ENCODE measurements at places on chromosomes 2 and 18.
A peak's percentile ranks its signal among the peaks of the same experiment; 100 is the strongest.

DNA sequence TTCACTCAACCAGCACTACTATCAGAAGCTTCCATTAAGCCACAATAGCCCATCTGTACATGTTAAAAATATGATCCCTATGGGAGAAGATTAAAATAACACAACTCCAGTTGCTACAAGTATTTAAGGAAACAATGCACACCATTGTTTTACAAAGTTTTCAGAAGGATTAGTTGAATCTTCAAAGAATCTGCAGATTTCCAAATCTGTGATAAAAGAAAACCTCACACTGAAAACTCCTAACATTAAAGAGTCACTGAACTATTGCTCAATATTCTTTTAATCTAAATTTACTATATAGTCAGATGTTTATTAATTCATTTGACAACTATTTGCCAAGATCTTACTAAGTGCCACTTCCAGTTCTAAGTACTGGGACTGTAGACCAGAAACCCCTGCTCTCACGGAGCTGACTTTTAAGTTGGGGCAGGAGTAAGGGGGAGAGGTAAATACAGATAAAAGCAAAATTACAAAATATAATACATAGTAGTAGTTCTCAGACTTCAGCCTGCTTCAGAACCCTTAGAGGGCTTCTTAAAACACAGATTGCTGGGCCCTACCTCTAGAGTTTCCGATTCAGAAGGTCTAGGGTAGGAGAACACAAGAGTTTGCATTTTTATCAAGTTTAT lies 94.4 kb downstream of the STK39 start:
- DNase-seq: no peak

DNA sequence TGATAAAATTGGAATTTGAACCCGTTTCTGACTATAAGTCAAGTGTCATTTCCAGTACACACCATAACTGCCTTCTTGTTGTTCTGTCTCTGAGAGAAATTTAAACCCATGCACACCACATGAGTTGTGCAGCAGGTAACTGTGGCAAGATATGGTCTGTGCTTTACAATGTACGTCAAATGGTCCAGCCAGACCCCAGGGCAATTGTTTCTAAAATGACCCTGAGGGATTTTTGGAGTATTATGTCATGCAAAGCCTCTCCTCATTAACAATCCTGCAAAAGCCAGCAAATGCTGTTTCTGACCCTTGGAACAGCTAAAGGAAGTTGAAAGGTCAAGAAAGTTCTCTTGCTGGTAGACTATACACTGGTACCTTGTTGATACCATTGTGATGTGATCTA lies 47.7 kb upstream of the WIPF1 start:
- no peak for DNase-seq

GRCh38 chr2:189698020-189698887 lies 23.8 kb downstream of the ANKAR start:
- DNase-seq: peak; percentile 50

GRCh38 chr2:4077017-4077416 lies 373.6 kb downstream of the DCDC2C start:
- DNase-seq: no peak

GRCh38 chr2:215982465-215982875 lies 30.9 kb downstream of the MREG start:
- no peak for DNase-seq

GRCh38 chr2:204541637-204542036 lies 3.6 kb upstream of the PARD3B start:
- DNase-seq: no peak

- DNase-seq: no peak
Measured at GRCh38 chr18:24185805-24186204, 46.9 kb downstream of the CABYR start.

GRCh38 chr2:238898534-238899281 lies 50.8 kb downstream of the TWIST2 start:
- no peak for DNase-seq

- no peak for DNase-seq
Measured at GRCh38 chr18:57585855-57586250, 649 bp downstream of the FECH start.

All from CD4-positive, alpha-beta T cell treated with Interleukin-6 at 100 ng/mL for 8 hours (primary cell).